ENCODE measurements at places on chromosomes 7 and 10. TPM values are rescaled to one million over a fixed set of nuclear protein-coding genes. Genes with fewer than 3 reads are reported as not detected.

The TCAF2 gene
- 0.31 TPM for total RNA-seq

The KCNMA1 gene
- total RNA-seq, result 11.1 TPM

The RBM33 gene
- 56.5 TPM for total RNA-seq

The NPFFR1 gene
- total RNA-seq, result 0.06 TPM

The ERV3-1 gene
- total RNA-seq, result 9.7 TPM

The ACTA2 gene
- total RNA-seq, result 2.0 TPM

The ABCB1 gene
- total RNA-seq, result 0.88 TPM

The CABCOCO1 gene
- total RNA-seq, result not detected

The SEMA3D gene
- 3.5 TPM for total RNA-seq

The TRPV6 gene
- 0.48 TPM for total RNA-seq

The FANK1 gene
- not detected for total RNA-seq

The SSC4D gene
- total RNA-seq, result 11.8 TPM

The GPRIN2 gene
- 17.8 TPM for total RNA-seq

The ZNF138 gene
- total RNA-seq, result 20.2 TPM

The NOC3L gene
- 34.3 TPM for total RNA-seq

The GJD4 gene
- total RNA-seq, result not detected

The METTL27 gene
- total RNA-seq, result 6.2 TPM

The SFMBT2 gene
- 8.6 TPM for total RNA-seq

The MTPN gene
- total RNA-seq, result 101 TPM

The TAS2R4 gene
- 1.3 TPM for total RNA-seq

The WEE2 gene
- total RNA-seq, result not detected

The BLNK gene
- total RNA-seq, result not detected

The ST8SIA6 gene
- 1.1 TPM for total RNA-seq

The MACC1 gene
- 17.1 TPM for total RNA-seq

The CCDC7 gene
- 0.74 TPM for total RNA-seq

The GIMAP6 gene
- not detected for total RNA-seq

The CHN2 gene
- total RNA-seq, result 4.8 TPM

The SORCS1 gene
- total RNA-seq, result 4.9 TPM

The WAC gene
- total RNA-seq, result 122 TPM

The MACROH2A2 gene
- total RNA-seq, result 7.8 TPM

The C7orf33 gene
- not detected for total RNA-seq

The FAM237B gene
- total RNA-seq, result not detected

The SPDYE8 gene
- not detected for total RNA-seq

The CHAT gene
- not detected for total RNA-seq

The TMEM270 gene
- total RNA-seq, result not detected

The AS3MT gene
- 10.4 TPM for total RNA-seq

The CYP3A7 gene
- not detected for total RNA-seq

The PHYHIPL gene
- 0.48 TPM for total RNA-seq

The OPALIN gene
- not detected for total RNA-seq

The HTR5A gene
- total RNA-seq, result not detected

The LIPK gene
- not detected for total RNA-seq

The IKZF1 gene
- 0.71 TPM for total RNA-seq

The CDNF gene
- 0.32 TPM for total RNA-seq

The GLI3 gene
- 31.1 TPM for total RNA-seq

The SDK1 gene
- total RNA-seq, result 7.3 TPM

The PDZD7 gene
- total RNA-seq, result 0.88 TPM

The NOS3 gene
- total RNA-seq, result 4.4 TPM

The STEAP2 gene
- 17.4 TPM for total RNA-seq

The ENTPD1 gene
- total RNA-seq, result 2.2 TPM

The LRIT1 gene
- not detected for total RNA-seq

The PARD3 gene
- 49.1 TPM for total RNA-seq

The PCDH15 gene
- 0.15 TPM for total RNA-seq

The MUC12 gene
- 7.0 TPM for total RNA-seq

The ITIH5 gene
- 7.6 TPM for total RNA-seq

The C10orf105 gene
- 0.48 TPM for total RNA-seq

The CUTC gene
- 25.6 TPM for total RNA-seq

The MMRN2 gene
- total RNA-seq, result 1.2 TPM

The PRR15 gene
- total RNA-seq, result 7.9 TPM

The CDK14 gene
- 48.8 TPM for total RNA-seq

The ZCCHC24 gene
- total RNA-seq, result 6.2 TPM

Data from H1 (cell line).